Fibroblast of skin of back (primary cell): ENCODE measurements at places on chromosomes 2 and 18.
A peak's percentile ranks its signal among the peaks of the same experiment; 100 is the strongest.

DNA sequence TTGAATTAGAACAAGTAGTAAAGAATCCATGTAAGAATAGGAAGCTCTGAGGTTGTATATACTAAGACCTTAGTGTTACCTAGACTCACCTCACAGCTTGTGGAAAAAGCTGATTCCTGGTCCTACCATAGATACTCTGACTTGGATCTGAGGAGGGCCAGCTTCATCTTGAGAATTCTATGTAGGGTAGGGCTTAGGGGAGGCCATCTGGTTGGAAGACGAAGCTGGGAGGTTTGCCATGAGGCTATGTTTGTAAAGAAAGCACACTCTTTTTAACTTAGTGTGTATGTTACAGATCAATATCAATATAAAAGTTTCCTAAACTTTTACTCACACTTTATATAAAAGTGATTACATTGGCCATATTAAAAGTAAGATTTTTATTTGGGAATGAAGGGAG is 77.1 kb upstream of the GALNT5 start:
- DNase-seq: no peak

GRCh38 chr2:236122236-236122635 is 46.0 kb downstream of the GBX2 start:
- no peak for DNase-seq

- no peak for DNase-seq
Observed at GRCh38 chr18:22377769-22378168, 39.9 kb downstream of the CTAGE1 start.

- no peak for DNase-seq
Observed at GRCh38 chr2:208541989-208542464, 135.4 kb downstream of the PTH2R start.

DNA sequence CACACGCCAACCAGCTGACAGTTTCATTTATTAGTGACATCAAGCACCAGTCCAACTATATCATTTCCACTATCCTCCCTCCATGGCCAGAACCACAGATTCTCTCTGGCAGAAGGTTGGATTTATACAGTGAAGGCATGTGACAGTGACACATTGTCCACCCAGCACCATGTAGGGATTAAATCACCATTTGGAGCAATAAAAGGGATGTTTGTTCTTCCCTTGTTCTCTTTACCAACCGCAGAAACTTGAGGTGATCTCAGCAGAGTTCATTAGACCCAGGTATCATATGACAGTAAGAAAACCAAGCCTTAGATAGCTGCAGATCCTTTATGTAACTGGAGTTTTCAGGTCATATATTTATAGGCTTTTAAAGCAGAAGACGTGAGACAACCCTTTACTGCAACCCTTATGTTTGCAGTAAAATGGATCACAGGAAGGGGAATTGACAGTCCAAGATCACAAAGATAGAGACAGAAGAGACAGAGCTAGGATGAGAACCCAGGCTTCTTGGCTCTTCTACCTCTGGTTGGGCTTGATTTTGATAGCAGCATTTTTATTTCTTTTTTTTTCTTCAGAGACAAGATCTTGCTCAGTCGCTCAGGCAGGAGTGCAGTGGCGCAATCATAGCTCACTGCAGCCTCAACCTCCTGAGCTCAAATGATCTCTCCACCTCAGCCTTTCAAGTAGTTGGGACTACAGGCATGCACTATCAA is 80.1 kb downstream of the XDH start:
- no peak for DNase-seq

DNA sequence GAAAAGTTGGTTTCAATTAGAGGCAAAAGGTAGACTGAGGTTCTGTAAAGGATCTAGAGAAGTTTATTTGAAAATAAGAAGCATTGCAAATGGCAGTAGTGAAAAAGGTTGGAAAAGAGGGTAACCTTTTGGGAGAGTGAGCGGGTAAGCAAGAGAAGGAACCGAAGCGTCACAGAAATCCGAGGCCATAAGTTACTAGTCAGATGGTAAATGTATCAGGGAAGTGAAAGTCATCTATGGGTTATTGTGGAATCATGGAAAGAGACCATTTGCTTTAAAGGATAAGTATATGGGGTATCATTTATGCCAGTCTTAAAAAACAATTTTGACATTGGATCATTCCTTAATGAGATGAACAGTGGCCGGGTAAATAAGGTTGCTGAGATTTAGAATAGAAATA is 30.5 kb downstream of the EML4 start:
- DNase-seq: no peak

- no peak for DNase-seq
Observed at GRCh38 chr2:101114815-101115214, 36.4 kb downstream of the TBC1D8 start.

DNA sequence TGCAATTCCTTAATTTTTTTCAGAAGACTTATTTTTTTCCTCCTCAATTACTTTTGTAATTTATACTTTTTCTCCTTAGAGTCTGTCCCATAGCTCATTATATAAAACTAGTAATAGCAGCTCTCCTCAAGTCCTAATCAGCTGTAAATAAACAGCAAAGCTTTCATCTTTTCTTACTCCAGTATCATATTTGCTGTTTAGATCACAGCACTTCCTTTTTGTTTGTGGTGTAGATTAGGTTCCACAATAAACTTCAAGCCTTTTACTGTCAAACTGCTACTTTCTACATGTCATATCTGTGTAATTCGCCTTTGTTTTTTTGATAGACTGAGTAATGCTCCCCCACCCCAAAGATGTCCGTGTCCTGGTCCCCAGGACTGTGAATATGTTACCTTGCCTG is 25.5 kb downstream of the GCG start:
- no peak for DNase-seq

GRCh38 chr2:212135739-212136138 is 402.9 kb downstream of the ERBB4 start:
- DNase-seq: no peak

- no peak for DNase-seq
Observed at GRCh38 chr2:217694291-217694690, 308.5 kb downstream of the TNS1 start.

DNA sequence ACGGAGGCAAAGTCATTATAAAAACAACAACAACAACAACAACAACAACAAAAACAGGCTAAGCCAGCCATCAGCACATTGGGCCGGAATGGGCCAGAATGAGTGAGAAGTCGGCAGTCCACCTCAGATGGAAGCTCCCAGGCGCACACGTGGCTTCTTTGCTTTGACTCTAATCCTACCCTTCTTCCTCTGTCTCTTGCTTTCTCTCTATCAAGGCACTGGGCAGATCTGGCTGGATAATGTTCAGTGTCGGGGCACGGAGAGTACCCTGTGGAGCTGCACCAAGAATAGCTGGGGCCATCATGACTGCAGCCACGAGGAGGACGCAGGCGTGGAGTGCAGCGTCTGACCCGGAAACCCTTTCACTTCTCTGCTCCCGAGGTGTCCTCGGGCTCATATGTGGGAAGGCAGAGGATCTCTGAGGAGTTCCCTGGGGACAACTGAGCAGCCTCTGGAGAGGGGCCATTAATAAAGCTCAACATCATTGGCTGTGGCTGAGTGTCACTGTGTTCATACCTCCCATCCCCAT is 52.2 kb downstream of the MARCO start:
- no peak for DNase-seq

DNA sequence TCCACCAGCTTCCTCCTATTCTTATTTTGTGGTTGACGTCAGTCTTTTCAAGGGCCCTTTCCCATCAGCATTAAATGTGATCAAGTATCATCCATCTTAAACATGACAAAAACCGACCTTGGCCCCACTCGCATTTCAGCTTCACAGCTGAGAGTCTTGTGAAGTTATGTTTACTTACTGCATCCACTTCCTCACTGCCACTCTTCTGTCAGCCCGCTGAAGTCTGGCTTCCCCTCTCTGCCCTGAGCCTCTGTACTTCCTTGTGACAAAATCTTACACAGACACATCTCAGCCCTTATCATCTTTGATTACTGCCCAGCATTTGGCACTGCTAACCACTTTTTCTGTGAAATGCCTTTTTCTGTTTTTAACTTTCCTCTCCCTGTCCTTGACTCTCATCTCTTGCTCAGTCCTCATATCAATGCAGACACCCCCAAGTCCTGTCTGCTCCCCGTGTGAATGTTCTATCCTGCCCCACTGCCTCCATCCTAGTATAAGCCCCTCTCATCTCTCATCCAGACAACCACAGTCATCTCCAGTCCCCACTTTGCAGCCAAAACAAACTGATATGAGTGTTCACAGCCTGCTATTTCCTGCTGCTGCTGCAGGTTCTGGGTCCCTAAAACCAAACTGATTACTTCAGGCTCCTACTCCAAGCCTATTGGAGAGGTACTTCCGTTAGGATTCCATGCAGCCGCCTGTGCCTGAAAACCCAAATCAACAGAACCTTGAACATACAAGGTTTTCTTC is 31.4 kb downstream of the FOSL2 start:
- peak; percentile 40 for DNase-seq

- no peak for DNase-seq
Observed at GRCh38 chr18:75037689-75037955, 171.3 kb downstream of the PTGR3 start.

DNA sequence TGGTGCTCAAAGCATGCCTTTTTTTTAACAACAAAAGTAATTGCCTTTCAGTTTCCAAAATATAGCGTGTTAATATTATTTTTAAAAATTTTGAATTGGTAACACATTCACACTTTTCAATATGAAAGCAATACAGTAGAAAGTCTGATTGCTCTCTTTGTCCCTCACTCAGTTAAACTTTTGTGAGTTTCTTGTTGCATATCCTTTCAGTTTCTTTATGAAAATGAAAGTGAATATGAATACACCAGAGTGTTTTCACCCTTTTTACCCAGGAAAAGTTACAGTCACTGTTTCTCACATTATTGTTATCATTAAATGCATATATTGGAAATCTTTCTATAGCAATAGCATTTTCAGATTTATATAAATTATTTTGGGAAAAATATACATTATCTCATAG is 377.4 kb upstream of the CRIM1 start:
- no peak for DNase-seq

GRCh38 chr2:189249901-189250300 is 70.3 kb upstream of the COL5A2 start:
- peak; percentile 71 for DNase-seq

DNA sequence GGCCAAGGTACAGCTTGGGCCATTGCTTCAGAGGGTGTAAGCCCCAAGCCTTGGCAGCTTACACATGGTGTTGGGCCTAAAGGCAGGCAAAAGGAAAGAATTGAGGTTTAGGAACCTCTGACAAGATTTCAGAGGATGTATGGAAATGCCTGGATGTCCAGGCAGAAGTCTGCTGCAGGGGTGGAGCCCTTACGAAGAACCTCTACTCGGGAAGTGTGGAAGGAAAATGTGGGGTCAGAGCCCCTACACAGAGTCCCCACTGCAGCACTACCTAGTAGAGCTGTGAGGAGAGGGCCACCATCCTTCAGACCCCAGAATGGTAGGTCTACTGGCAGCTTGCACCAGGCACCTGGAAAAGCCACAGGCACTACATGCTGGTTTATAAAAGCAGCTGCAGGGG is 124.2 kb downstream of the RPIA start:
- DNase-seq: no peak

- DNase-seq: no peak
Observed at GRCh38 chr2:6999211-6999877, 82.1 kb downstream of the RNF144A start.

DNA sequence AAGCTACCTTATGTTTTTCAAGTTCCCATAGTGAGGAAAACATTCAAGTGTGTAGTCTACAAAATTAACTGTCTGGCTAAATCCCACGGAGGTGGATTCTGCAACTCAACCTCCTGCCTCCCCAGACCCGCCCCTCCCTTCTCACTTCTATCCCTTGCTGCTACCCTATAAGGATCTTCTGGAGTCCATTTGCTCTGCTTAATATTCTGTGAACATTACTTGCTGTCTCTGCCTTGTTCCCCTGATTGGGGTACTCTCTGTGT is 163.2 kb downstream of the KCNE4 start:
- no peak for DNase-seq

GRCh38 chr2:17182399-17182798 is 335.8 kb downstream of the RAD51AP2 start:
- DNase-seq: no peak

DNA sequence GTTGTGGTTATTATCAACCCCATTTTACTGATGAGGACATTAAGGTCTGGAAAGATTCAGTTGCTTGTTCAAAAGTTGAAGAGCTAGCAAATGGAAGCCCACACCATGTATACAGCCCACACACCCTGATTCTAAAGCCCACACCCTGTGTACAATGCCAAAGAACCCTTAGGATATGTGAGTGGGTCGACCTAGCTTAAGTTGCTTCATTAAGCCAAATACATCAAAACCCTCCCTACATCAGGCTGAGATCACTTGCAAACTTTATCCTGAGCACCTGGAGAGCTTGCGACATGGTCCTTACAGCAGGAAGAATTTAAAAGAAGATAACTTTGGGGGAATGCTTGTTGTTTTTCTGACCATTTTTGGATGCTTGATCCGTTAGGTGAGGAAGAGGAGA is 435 bp upstream of the ARHGAP25 start:
- no peak for DNase-seq

GRCh38 chr2:173149491-173149890 is 73.8 kb downstream of the MAP3K20 start:
- DNase-seq: no peak

DNA sequence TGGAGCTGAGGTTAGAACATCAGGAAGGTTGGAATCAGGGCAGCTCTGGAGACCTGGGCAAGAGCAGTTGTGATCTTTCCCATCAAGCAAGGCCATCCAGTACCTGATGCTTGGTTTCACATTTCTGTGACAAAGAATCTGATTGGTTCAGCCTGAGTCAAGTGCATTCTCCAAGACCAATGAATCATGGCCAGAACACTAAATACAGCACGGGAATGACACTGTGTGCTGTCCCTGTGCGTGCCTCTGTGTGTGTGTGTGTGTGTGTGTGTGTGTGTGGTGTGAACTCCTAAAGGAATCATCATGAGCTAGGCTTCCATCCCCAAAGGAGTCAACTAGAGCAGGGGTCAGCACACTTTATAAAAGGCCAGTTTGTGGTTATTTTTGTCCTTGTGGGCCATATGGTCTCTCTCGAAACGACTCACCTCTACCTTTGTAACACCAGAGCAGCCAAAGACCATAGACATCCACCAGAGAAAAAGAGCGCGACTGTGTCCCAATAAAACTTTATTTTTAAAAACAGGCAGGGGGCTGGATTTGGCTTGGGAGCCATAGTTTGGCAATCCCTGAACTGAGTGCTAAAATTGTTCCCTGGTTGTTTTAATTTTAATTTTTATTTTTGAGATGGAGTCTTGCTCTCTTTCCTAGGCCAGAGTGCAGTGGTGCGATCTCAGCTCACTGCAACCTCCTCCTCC is 99.7 kb downstream of the INHBB start:
- peak; percentile 44 for DNase-seq

DNA sequence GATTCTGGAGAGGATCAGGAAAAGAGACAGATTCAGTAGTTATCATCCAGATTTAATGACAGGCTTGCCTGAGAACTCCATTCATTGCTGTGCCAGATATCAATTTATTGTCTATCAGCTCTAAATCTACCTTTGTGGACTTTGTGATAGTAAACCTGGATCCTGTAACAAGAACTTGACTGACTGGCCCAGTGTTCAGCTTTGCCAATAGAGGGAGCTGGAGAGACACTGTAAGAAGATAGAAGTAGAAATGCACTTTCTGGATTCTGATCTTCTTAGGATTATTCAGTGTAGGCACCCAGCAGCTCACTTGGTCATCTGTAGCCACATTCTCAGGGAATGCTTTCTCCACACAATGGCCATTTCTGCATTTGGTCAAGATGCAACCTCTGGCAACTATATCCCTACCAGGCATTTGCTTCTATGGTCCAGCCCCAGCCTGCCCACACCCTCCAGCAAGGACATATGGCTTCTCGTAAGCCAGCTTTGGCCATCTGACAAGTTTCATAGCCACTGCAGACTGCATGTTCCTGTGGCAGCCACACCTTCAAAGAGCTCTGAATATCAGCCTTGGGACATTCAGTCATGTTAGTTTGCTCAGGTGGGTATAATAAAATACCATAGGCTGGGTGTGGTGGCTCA is 6.1 kb upstream of the SERPINB8 start:
- DNase-seq: peak; percentile 55
